ENCODE measurements at places on chromosomes 5 and 9.

GRCh38 chr5:92676215-92677165 is 904.5 kb downstream of the NR2F1-AS1 start:
- H3K4me3 ChIP-seq: no peak overlapping the region
- H3K27ac ChIP-seq: no peak overlapping the region

DNA sequence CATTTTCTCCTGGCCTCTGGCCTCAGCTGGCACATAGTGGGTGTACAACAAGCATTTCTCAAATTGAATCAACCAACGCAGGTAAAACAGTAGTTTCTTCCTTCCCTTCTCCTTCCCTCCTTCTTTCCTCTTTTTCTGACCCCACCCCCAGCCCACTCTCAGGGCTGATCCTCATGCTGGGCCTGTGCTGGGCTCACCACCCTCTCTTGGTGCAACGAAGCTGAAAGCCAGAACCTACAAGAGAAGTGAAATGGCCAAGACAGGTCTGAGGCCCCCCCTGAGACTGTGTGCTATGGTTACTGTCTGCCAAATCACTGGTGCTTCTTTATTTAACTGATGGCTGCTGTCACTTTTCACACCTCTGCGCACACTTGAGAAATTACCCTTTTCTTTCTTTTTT is 53.0 kb upstream of the BOD1 start:
- H3K27me3 ChIP-seq: no peaks in the 10 kb centered on the region
- no peaks in the 10 kb centered on the region for H3K36me3 ChIP-seq
- H3K27ac ChIP-seq: peak overlapping the region; percentile 57
- no peak overlapping the region for H3K4me3 ChIP-seq
- peaks cover 5% of the 10 kb centered on the region for H3K4me1 ChIP-seq

DNA sequence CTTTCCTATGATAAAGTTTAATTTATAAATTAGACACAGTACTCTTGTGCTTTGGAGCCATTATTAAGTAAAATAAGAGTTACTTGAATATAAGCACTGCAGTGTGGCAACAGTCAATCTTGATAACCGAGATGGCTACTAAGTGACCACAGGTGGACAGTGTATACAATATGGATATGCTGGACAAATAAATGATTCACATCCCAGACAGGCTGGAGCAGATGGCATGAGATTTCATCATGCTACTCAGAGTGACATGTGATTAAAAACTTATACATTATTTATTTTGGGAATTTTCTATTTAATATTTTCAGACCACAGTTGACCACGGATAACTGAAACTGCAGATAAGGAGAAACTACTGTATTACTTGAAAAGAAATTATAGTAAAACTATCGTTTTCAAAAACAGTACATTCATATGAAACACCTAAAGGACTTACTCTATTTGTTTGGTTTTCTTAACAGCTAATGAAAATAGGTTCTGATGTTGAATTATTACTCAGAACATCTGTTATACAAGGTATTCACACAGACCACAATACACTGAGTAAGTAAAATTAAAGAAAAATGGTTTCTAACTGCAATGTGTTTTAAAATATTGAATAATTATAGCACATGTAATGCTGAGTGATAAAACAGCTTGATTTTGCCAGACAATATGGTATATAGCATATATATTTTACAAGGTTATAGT is 16.0 kb downstream of the LYRM7 start:
- H3K36me3 ChIP-seq: no peaks in the 10 kb centered on the region
- no peak for DNase-seq
- no peak overlapping the region for H3K27ac ChIP-seq
- no peak overlapping the region for H3K4me3 ChIP-seq

DNA sequence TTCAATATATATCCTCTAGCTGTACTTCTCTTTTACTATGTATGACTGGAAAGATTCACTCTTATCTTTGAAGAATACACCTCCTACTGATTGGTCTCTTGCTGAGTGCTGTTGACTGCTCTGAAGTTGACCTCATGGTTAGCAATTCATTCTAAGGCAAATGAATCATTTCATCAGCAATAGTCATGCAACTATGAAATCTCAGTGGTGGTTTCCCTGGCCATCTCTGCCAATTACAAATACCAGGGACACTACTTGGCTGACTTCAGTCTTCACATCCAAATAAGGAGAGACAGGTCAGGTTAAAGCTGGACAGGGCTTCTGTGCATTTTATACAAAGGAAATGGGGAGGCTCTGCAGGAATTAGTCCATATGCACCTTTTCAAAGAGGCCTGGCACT is 333.5 kb upstream of the ACTBL2 start:
- H3K4me3 ChIP-seq: no peak overlapping the region
- no peaks in the 10 kb centered on the region for H3K27me3 ChIP-seq
- H3K4me1 ChIP-seq: no peaks in the 10 kb centered on the region
- no peaks in the 10 kb centered on the region for H3K36me3 ChIP-seq
- peak; percentile 25 for DNase-seq
- no peak overlapping the region for H3K27ac ChIP-seq

GRCh38 chr9:27497883-27498417 is 26.1 kb upstream of the IFNK start:
- H3K4me3 ChIP-seq: no peak overlapping the region
- H3K27ac ChIP-seq: no peak overlapping the region
- no peaks in the 10 kb centered on the region for H3K27me3 ChIP-seq
- peaks cover 3% of the 10 kb centered on the region for H3K4me1 ChIP-seq
- no peaks in the 10 kb centered on the region for H3K36me3 ChIP-seq

GRCh38 chr9:82034956-82035731 is 46.6 kb downstream of the SPATA31D1 start:
- no peaks in the 10 kb centered on the region for H3K36me3 ChIP-seq
- H3K27me3 ChIP-seq: no peaks in the 10 kb centered on the region
- H3K4me1 ChIP-seq: no peaks in the 10 kb centered on the region
- no peak overlapping the region for H3K27ac ChIP-seq
- no peak for DNase-seq
- no peak overlapping the region for H3K4me3 ChIP-seq

GRCh38 chr9:34958411-34958982 is 412 bp downstream of the PHF24 start:
- peak overlapping the region; percentile 84 for H3K4me3 ChIP-seq
- H3K4me1 ChIP-seq: peaks cover 4% of the 10 kb centered on the region
- peaks cover 8% of the 10 kb centered on the region for H3K27me3 ChIP-seq
- H3K27ac ChIP-seq: no peak overlapping the region

DNA sequence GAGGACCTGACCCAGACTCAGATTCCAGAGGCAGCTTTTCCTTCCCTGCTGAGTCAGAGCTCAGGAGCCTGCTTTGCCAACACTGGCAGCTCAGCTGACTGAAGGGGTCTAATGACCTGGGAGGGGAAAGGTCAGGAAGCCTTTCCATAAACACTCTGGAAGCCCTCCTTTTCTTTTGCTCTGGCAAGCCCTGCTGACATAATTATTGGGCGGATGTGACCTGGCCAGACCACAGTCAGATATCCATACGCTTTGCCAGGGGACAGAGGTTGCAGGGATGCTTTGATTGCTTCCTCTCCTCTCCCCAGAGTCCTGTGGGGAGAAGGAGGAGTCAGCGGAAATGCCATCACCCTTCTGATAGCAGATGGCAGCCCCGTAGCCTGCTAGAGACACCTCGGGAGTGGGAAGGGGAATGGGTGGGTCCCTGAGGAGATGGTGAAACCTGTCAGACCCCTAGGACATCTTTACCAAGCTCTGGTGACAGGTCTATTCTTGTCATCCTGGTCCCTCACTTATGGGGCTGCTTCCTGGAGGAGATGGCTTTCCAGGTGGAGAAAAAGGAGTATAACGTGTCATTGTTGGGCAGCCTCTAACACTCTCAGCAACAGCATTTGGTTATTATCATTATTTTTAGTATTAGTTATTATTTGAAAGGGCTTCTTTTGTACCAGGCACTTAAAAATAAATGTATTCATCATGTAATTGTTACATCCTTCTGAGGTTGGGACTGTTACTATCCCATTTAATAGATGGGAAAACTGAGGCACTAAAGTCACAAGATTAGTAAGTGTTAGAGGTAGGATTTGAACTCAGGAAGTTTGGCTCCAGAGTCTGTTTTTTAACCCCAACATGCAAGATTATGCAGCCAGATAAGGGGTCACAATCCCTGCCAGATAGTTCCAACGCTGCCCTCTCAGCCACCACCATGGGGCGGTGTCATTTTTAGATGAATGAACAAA is 11.6 kb downstream of the COL27A1 start:
- H3K36me3 ChIP-seq: peaks cover 5% of the 10 kb centered on the region
- H3K4me3 ChIP-seq: no peak overlapping the region

DNA sequence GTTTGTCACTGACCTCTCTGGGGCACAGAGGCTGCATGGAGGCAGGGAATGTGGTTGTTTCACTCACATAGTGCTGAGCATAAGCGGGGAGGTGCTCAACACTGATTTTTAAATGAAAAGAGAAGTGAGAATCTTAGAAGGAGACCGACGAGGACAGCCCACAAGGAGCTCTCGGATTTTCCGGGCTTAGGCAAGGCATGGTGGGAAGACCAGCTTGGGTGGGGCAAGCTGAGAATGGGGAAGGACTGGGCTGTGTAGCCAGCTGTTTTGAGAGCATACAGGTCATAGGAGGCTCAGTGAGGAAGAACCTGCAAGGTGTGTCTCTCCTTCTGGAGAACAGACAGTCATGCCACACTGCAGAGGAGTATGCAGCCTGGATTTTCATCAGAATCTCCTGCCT is 86.0 kb upstream of the TNFSF8 start:
- no peak for DNase-seq
- H3K27ac ChIP-seq: no peak overlapping the region
- H3K36me3 ChIP-seq: no peaks in the 10 kb centered on the region

DNA sequence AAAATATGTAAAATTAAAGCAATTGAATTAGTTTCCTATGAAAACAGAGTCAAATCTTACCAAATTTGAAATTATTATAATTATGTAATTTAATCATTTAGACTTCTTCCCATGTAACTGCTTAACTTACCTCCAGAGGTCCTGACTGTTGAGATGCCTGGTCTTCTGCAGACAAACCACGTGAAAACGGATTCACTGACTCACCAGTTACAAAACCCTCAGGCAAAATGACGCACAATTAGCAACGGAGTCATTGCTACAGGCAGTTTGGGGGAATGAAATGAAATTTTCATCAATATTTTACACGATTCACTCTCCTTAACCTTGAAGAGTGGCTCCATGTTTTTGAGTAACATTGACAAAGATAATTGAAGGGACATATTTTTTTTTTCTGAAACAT is 460.8 kb downstream of the MTRR start:
- no peaks in the 10 kb centered on the region for H3K36me3 ChIP-seq
- H3K27me3 ChIP-seq: no peaks in the 10 kb centered on the region
- DNase-seq: no peak
- H3K4me3 ChIP-seq: no peak overlapping the region
- no peaks in the 10 kb centered on the region for H3K4me1 ChIP-seq

- DNase-seq: no peak
- no peak overlapping the region for H3K27ac ChIP-seq
- no peak overlapping the region for H3K4me3 ChIP-seq
- no peaks in the 10 kb centered on the region for H3K27me3 ChIP-seq
- peaks cover 3% of the 10 kb centered on the region for H3K36me3 ChIP-seq
- no peaks in the 10 kb centered on the region for H3K4me1 ChIP-seq
Measured at GRCh38 chr5:151464101-151464500, 16.7 kb downstream of the SLC36A1 start.

DNA sequence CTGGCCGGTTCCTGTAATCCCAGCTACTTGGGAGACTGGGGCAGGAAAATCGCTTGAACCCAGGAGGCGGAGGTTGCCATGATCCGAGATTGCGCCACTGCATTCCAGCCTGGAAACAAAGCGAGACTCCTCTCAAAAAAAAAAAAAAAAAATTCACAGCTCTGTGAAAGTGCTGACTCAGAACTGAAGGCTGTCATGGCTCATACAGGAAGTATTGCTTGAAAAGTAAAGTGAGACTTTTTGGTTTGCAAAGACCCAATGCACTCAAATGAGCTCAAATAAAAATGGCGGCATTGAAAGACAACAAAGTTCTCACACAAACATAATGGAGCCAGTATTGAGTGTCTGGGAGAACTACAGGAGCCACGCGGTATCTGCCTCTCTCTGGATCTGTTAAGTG is 202.1 kb downstream of the FBXL7 start:
- H3K27me3 ChIP-seq: no peaks in the 10 kb centered on the region
- H3K4me3 ChIP-seq: no peak overlapping the region
- H3K4me1 ChIP-seq: no peaks in the 10 kb centered on the region
- no peak overlapping the region for H3K27ac ChIP-seq

- DNase-seq: no peak
- no peaks in the 10 kb centered on the region for H3K4me1 ChIP-seq
- H3K27me3 ChIP-seq: no peaks in the 10 kb centered on the region
- no peak overlapping the region for H3K4me3 ChIP-seq
- H3K36me3 ChIP-seq: no peaks in the 10 kb centered on the region
Measured at GRCh38 chr9:18343784-18344183, 130.2 kb upstream of the ADAMTSL1 start.

DNA sequence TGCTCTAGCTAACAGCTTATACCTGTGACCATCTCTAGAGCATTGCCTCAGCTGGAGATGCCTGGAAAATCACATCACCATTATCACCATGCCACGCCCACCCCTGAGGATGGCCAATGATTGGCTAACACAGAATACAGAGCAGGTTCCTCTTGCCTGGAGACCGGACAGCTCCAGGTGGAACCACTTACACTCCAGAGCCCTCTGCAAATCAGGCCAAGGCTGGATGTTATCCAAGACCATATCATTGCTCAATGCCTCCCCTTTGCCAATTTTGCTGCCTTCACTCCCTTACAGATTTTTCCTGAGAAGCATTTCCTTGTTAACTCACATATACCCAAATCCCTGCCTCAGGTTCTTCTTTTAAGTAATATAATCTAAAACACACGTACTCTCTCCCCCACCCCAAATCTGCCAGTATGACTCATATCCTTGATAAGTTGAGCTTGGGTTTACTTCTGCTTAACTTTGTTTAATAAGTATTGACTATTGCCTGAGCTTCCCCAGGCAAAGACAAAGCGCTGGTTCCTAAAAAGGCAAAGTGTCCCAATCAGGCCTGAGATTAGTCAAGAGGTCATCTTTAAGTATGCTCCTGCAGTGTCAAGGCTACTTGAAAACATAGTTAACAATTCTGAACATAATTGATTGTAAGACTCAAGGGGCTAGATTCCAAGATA is 309.6 kb downstream of the EPB41L4A start:
- no peak overlapping the region for H3K4me3 ChIP-seq
- DNase-seq: peak; percentile 16
- no peak overlapping the region for H3K27ac ChIP-seq
- H3K27me3 ChIP-seq: no peaks in the 10 kb centered on the region
- H3K4me1 ChIP-seq: peaks cover 2% of the 10 kb centered on the region

DNA sequence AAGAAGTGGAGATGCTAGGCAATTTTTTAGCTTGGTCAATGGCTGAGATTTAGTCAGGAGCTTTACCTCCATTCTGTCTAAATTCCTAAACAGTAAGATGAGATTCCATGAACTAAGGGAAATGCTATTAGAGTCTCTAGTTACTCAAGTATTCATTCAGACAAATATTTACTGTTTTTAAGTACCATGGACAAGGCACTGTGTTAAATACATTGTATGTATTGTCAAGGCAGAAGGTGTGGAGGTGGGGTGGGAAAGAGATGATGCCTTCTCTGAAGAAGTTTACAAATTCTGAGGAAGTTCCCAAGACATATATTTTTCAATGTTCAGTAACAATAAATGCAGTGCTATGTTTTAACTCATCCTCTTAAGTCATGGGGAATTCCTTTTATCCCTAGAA is 459.9 kb upstream of the NMUR2 start:
- no peak for DNase-seq
- no peak overlapping the region for H3K4me3 ChIP-seq
- no peaks in the 10 kb centered on the region for H3K4me1 ChIP-seq
- H3K27me3 ChIP-seq: no peaks in the 10 kb centered on the region
- no peaks in the 10 kb centered on the region for H3K36me3 ChIP-seq

GRCh38 chr9:137205126-137206069 is at the start of the genes NDOR1 and TMEM203:
NDOR1 (plus strand) TSS chr9:137205700; CDS start chr9:137205778, 78 bp downstream.
TMEM203 (minus strand) TSS chr9:137205648; CDS start chr9:137205414, 234 bp downstream.
- H3K27ac ChIP-seq: no peak within 1 kb of the TSS
- H3K4me1 ChIP-seq: peaks cover 4% of the 10 kb centered on the region
- H3K36me3 ChIP-seq: 0 out of 2 replicates have a peak, but pooled peaks cover 3% of the 10 kb centered on the region

Data from iPS DF 6.9 (cell line).